ENCODE measurements at places on chromosomes 13 and 19.

- no peak for DNase-seq
Measured at GRCh38 chr19:48968179-48968661, 3.1 kb downstream of the FTL start.

GRCh38 chr13:96179309-96179708, 89.4 kb downstream of the HS6ST3 start:
- DNase-seq = no peak

- DNase-seq = no peak
Measured at GRCh38 chr19:13957051-13957450, 4.7 kb downstream of the DCAF15 start.

DNA sequence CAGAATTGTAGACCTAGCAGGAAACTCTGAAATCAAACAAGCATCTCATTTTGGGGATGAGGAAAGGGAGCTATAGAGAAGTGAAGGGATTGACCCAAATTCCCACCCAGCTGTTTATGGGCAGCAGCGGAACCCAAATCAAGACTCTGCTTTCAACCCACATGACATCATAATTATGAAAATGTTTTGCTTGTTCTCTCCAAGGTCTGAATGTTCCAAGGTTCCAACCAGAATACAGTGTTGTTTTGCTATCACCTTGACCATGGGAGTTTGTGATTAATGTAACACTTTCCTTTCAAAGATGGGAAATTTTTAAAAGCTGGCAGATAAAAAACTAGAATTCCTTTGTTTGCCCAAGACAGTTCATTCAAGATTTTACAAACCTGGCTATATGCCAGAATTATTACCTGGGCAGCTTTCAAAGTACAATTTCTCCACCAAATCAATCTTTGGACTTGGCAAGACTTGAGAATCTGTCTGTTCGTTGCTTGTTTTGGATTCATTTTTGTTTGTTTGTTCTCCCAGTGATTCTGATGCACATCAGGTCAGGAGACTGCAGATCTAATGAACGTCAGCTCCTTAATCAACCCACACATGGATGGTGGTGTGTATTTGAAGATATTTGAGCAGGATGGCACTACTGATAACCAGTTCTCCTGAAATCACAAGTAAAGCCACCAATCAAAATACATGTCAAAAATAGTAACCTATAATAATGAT, 322.7 kb downstream of the FOXO1 start:
- DNase-seq = no peak

- DNase-seq = no peak
Measured at GRCh38 chr13:112576768-112577167, 11.2 kb downstream of the TUBGCP3 start.

DNA sequence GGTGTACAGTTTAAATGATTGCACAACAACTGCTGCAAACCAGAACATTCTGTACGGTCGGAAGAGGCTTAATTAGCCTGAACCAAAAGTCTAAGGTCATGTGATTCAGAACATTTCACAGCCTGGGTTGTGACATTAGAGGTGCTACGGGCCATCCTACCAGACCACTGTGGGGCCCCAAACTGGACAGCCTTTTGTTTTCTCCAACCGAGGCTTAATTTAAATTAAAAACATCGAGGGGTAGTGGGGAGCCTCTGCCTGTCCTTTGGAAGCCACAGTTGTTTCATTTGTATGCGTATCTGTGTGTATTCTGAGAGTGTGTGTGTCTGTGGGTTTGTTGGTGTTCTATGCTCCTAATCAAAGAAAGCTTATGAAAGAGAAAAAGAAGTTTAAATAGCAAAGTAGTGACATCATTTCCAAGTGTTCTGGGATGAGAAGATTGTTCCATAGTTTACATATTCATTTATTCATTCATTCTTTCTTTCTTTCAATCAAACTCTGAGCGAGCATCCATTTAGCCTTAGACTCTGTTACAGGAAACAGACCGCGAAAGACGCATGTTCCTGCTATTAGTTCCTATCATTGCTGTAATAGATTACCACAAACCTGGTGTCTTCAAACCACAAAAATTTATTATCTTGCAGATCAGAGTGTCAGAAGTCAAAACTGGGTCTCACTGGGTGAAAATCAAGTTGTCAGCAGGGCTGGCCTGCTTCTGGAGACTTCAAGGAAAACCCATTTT, 444.8 kb downstream of the FOXO1 start:
- peak; percentile 67 for DNase-seq

GRCh38 chr13:89163096-89163495, 1491.9 kb downstream of the SLITRK5 start:
- no peak for DNase-seq

All from Jurkat, Clone E6-1 (cell line).